ENCODE measurements at places on chromosomes 6 and 20.

GRCh38 chr6:144248476-144249301 is 36.4 kb upstream of the UTRN start:
- no peak for DNase-seq

GRCh38 chr6:106508834-106509233 is 120.5 kb downstream of the RTN4IP1 start:
- no peak for DNase-seq

- DNase-seq = no peak
Measured at GRCh38 chr6:5315881-5316280, 54.6 kb downstream of the FARS2 start.

DNA sequence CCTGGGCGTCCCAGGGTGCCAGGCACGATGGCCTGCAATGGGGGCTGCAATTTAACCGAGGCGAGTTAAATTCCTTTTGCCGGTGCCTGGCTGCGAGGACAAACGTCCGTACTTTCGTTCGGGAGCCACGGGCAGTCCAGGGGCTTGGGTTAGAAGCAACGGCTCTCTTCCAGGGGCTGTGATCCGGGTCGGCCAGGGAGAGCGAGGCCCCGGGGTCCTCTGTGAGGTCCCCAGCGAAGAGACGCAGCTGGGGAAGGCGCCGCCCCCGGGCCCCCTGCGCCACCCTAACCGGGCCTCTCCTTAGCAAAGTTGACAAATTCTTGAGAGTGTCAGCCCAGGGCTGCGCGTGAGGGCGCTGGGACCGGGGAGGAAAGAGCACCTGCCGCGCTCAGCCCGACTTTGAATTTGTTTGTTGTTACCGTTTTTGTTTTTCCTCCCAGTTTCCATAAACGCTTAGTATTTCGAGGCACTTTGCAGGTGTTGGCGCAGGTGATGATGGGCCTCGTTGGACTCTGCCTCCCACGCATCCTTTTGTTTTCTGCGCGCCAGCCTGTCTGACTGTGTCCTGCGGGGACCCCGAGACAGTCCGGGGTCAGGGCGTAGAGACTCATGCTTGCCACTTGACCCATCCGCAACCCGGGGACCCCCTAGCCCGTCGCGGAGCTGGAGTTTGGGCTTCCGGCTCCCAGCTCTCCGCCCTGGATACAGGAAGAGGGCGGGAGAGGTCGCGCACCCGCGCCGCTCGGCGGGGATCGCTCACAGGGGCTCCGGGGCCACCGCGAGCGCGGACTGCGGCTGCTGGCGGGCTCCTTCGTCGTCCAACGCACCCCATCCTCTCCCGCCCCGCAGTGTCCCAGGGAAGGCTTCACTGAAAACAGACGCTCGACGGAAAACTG is 5.8 kb downstream of the OLIG3 start:
- DNase-seq = no peak

DNA sequence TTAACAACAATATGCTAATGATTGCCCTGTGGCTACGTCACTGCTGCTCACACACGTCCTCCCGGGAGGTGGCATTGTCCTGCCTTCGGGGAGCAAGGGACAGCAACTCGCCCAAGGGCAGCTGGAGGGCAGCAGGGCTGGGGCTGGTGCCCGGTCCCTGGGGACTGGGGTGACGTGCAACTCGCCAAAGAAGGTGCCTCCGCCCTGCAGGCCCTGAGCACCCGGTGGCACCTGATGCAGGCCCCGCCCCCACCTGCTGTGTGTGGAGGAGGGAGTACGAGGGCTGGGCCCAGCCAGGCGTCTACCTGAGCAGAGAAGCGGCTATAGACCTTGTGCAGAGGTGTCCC is 64.8 kb upstream of the SLCO4A1 start:
- DNase-seq = no peak

GRCh38 chr20:7090811-7091210 is 323.3 kb downstream of the BMP2 start:
- no peak for DNase-seq

Data from hippocampal formation (tissue), 2 donors.